ENCODE measurements at places on chromosomes 4 and X.

DNA sequence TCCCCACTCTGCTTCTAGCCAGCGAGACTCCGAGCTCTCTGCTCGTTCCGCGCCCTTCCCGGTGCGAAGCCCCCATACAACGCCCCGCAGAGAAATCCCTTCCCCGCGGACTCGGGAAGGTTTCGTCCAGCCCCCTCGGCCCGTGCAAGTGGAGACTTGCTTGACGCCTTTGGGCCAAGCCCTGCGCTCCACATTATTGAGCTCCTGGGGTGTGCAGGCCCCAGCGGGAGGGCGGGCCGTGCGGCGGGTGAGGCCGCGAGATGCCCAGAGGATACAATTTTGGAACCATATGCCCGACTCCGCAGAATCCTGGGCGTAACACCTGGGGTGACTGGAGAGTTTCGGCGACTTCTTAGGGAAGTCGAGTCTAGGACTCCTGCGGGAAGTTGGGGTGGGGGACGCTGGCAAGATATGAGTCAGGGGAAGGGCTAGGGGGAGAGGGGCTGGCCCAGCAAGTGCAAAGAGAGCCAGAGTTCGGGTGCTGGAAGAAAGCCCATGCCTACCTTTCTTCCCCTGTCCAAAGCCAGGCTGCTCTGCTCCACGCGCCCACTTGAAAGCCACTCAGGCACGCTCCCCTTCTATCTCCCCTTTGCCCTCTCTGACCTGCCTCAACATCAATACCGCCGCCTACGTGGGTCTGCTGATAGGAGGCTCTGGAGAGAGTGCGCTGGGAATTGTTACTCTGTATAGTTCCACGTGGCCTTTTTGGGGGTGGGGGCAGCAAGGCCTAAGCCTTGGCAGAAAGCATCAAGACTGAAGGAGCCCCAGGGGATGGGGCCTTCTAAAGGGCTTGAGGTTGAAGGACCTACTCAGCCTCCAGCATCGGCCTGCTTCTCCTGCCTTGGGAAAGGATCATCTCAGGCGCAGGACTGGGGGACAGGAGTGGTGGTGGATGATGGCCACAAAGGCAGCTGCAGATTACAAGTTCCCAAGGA, 1.2 kb upstream of the ELF4 start:
- DNase-seq, result peak; percentile 11

- DNase-seq, result no peak
These were observed 565.0 kb downstream of the TRIML1 start for GRCh38 chr4:188704288-188704687.

GRCh38 chrX:31713120-31713519, 641.3 kb upstream of the FTHL17 start:
- DNase-seq, result no peak

DNA sequence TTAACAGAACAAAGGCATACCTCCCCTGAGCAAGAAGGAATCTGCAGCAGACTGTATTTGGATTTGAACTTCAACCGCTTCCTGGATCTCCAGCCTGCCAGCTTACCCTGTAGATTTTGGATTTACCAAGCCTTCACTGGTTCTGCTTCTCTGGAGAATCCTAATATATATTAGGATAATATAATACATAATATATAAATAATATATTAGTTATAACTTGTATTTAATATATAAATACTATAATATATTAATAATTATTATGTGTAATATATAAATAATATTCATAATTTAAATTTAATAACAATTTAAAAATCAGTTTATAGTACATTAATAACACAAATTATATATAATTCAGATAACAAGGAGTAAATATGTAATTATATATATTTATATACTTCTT, 121.4 kb downstream of the COX18 start:
- DNase-seq, result no peak

GRCh38 chr4:142211444-142211843, 575.1 kb downstream of the IL15 start:
- no peak for DNase-seq

- no peak for DNase-seq
These were observed 77.1 kb downstream of the RBM46 start for GRCh38 chr4:154858166-154858565.

Data from NCI-H226 (cell line).